ENCODE measurements at places on chromosomes 11 and 22.

DNA sequence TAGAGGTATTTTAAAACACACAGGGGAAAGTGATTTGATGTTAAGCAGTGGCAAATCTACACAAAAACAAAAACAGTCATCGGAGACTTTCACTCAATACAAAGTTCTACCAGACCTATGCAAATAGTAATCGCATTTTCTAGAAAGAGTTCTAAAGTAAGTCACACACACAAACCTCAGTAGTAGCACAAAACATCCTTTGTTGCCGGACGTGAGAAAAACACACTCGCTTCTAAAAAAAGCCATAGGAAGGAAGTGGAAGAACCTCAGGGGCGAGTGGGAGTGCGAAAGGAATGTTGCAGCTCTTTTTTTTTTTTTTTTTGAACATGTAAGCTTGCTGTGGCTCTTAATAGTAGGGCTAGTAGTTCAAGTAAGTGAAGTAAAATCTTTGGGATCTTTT, 88.9 kb downstream of the MAML2 start:
- no peak for DNase-seq

DNA sequence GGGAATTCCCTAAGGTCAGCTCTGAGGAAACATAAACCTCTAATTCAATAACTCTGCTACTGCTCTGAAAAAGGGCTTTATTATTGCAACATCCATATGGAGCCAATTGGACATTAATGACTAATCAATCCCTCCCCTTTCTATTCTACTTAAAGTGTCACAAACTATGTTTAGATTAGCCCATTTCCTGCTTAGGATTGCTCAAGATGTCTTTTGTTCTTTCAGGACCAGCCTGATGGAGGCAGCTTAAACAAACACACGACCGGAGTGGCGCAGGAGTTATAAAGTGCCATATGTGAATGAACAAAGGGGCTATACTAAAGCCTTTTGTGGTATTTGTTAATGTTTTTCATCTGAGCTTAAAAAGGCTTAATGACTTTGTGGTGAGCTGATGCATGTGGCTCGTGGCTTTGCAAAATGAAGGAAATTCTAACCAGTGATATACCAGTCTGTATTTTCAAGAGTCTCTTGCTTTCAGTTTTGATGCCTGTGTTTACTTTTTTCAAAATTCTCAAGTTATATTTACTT, 354.4 kb downstream of the SOX6 start:
- DNase-seq: peak; percentile 94

- no peak for DNase-seq
Measured at GRCh38 chr22:25853078-25853477, 111.1 kb downstream of the MYO18B start.

DNA sequence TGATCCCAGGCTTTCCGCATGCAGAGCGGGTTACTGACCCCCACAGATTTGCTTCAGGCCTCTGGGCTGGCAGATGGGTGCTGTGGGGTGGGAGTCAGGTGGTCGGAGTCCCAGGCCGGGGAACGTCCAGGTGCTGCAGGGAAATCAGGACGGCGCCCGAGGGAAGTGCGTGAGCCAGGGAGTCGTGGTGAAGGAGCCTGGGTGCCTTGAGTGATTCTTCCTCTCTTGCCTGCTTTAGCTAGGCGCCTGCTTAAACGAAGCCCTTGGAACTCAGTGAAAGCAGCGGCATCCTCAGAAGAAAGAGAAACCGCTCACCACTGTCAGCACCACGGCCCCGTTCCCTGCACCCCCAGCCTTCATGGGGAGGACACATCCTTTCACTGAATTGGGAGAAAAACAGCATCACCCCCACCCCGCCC, 455.6 kb downstream of the BRD1 start:
- no peak for DNase-seq

GRCh38 chr11:116109228-116109627, 605.0 kb upstream of the CADM1 start:
- no peak for DNase-seq

DNA sequence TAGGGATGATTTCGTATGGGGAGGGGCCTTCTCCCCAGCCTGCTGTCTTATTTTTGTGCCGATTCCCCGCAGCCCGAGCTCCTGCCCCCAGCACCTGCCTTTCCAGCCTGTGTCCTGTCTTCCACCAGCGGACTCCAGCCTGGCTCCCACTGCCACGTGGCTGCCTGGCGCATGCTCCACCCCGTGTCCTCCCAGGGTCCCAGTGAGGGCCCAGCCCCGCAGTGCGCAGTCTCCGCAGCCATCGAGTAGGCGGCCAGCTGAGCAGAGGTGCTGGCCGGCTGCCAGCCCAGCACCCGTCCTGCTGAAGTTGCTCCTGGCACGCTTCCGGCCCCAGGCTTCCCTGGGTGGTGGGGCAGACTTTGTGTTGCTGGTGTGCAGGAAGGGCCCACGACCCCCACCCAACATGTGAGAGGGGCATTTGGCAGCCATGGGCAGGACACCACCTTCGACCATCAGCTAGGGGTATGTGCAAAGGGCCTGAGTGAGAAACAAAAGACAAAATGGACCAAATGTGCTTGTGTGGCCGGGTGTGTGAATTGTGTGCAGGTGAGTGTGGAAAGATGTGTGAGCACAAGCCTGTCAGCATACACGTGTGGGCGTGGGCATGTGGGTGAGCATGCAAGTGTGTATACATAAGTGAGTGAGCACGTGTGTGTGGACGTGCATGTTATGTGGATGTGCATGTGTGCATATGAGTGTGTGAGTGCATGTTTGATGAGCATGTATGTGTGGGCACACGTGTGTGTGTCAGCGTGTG, 55.9 kb downstream of the RTN4R start:
- DNase-seq: no peak

DNA sequence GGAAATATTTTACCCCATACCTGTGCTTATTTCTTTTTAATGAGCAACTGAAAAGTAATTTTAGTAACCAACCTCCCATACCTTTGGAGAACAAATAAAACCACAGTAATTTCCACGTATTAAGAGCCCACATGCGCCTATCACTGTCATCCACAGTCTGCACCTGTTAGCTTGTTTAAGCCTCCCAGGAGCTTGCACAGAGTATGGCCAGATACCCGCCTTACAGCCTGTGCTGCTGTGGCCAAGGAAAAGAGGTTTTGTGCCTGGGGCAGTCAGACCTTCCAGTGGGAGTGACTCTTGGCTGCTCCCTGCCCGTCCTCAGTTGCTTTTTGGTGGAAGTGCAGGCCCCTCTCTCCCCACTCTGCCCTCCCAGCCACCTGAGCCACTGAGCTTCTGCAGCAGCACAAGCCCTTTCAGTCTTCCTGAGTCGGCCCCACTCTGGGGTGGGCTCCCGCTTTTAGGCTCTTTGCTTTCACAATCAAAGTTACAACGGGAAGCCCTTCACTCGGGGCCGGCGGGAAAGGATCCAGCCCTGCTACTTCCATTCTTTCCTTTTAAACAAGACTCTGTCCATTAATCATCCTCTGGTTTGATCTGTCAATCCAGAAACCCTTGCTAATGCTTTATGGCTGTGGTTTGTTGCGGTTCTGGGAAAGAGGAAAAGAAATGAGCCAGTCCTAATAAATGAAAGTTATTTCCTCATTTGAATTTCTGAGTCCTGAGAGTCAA, 308.8 kb downstream of the TBC1D22A start:
- DNase-seq: no peak

- DNase-seq: no peak
Measured at GRCh38 chr22:30187529-30188407, 58.8 kb downstream of the LIF start.

DNA sequence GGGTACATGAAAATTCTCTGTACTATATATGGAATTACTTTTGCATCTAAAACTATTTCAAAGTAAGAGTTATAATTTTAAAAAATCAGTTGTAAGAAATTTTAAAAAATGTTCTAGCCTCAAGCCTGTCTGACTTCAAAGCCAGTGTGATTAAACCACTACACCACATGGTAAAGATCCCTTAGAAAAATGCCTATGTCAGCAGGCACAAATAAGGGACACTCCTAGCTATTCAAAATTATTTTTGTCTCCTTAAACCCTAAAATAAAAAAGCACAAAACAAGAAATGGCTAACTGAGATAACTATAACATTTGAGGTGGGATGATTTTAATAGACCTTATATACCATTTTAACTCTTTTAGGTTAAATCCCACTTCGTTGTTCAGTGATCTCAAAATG, 64.0 kb upstream of the LIN7C start:
- no peak for DNase-seq

- DNase-seq: no peak
Measured at GRCh38 chr11:34273099-34273498, 84.7 kb downstream of the ABTB2 start.

GRCh38 chr22:22235558-22235957, 9.0 kb upstream of the VPREB1 start:
- DNase-seq: no peak

GRCh38 chr22:47796128-47796908, 1033.9 kb downstream of the TBC1D22A start:
- no peak for DNase-seq

DNA sequence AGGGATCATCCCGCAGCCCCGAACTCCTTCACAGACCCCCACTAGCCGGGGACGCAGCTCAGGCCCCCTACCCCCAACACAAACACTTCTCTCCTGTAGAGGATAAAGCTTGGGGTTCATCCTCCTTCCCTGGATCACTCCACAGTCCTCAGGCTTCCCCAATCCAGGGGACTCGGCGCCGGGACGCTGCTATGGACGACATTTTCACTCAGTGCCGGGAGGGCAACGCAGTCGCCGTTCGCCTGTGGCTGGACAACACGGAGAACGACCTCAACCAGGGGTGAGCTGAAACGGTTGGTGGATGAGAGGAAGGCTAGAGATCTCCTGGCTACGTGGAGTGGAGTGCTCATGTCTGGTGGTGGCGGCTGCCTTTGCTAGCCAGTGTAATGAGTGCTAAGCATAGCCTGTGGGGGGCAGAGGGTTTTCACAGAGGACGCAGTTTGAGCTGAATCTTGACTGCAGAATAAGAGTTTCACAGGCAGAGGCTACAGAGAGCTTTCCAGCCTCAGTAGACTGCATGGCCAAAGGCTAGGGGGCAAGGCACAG, 580 bp downstream of the ILK start:
- DNase-seq: no peak

DNA sequence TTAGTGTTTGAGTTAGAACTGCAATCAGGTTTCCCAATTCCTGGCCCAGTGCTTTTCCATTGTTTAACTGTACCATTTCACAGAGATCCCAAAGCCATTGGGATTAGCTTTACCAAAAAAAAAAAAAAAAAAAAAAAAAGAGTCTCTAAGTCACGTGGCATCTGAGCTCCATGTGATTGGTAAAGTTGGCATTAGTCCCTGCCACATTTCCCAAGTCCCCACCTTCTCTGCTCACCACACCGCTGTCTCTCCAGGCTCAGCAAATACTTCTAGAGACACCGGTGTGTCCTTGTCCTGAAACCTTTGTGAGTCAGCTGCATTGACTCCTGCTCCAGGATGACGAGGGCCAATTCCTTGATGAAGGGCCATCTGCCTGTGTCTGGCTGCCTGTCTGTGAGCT, 305.3 kb downstream of the KIRREL3 start:
- DNase-seq: no peak

GRCh38 chr11:56714206-56714605, 15.3 kb downstream of the OR9G1 start:
- DNase-seq: no peak

GRCh38 chr11:121644187-121644512, 191.4 kb upstream of the SORL1-AS1 start:
- no peak for DNase-seq

DNA sequence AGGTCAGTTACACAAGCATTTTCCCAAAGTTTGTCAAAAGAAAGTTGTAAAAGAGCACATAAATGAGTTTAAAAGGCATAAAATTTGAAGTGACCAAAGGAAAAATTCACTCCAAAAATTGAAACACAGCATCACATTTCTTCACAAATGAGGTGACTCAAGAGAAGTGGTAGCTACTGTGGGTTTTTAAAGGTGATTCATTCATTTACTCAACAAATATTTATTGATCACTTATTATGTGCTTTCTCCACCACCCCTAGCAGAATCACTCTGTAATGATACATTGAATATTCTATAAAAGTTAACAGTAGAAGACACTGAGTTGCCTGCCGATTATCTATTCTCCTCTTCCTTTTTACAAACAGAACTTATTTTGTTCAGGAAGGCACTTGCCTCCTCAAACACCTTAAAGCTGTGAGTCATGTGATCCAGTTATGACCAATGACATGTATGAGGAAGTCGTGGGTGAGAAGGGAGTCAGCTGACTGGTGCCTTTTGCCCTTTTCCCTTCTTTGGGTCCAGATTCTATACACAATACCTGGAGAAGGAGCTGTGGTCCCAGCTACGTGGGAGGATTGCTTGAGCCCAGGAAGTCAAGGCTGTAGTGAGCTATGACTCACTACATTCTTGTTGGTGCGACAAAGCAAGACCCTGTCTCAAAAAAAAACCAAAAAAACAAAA, 67.7 kb upstream of the CLNS1A start:
- DNase-seq: no peak

- no peak for DNase-seq
Measured at GRCh38 chr11:45237711-45238315, 48.3 kb downstream of the SYT13 start.

- no peak for DNase-seq
Measured at GRCh38 chr11:21769188-21769587, 423.7 kb upstream of the ANO5 start.

- no peak for DNase-seq
Measured at GRCh38 chr22:33741025-33741424, 179.3 kb downstream of the LARGE1 start.

DNA sequence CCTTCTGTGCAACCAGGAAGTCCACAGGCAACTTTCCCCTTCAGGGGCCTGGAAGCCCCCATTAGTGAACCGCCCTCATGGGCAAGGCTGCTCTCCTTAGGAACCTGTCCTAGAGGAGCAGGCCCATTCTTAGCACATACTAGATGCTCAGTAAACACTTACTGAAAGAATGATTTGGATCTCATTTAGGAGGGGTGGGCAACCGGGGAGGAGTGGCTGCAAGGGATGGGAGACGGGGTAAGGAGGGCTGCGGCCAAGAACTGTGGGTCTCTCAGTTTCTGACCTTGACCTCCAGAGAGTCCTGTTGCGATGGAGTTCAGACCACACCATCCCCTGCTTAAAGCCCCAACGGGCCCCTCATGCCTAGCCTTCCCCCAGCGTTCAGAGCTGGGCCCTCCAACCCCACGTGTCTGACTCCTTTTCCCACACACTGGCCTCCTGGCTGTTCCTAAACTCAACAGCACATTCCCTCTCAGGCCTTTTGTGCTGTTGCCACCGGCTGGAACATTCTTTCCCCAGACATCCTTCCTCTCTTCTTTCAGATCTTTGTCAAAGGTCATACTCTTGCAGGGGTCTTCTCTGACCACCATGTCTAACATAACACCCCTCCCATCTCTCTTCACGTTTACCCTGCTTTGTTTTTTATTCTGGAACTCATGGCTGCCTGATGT, 20.7 kb upstream of the PICK1 start:
- no peak for DNase-seq
